ENCODE measurements at places on chromosomes 2 and 18.

DNA sequence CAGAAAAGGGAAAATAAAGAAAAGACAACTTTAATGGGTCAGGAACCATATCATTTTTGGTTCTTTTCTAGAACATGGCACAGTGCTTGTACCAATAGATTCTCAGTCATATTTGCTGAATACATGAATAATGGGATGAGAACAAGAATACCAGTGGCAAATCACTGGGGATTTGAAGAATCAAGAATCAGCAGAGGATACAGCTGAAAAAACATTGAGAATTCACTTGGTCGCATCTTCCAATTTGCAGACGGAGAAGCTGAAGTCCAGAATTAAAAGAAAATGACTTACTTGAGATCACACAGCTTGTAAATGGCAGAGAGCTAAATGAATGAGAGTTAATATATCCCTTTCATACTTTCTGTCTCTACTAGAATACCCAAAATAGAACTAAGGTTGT lies 362.2 kb downstream of the RAD51AP2 start:
- H3K4me3 ChIP-seq, result no peak overlapping the region
- H3K4me1 ChIP-seq, result no peaks in the 10 kb centered on the region
- no peaks in the 10 kb centered on the region for H3K27me3 ChIP-seq
- no peak overlapping the region for H3K27ac ChIP-seq
- no peaks in the 10 kb centered on the region for H3K36me3 ChIP-seq

- no peaks in the 10 kb centered on the region for H3K27me3 ChIP-seq
- H3K27ac ChIP-seq, result no peak overlapping the region
- no peak overlapping the region for H3K4me3 ChIP-seq
- H3K36me3 ChIP-seq, result no peaks in the 10 kb centered on the region
- H3K4me1 ChIP-seq, result peaks cover 3% of the 10 kb centered on the region
Observed at GRCh38 chr2:75598589-75599155, 37.9 kb upstream of the EVA1A start.

GRCh38 chr2:121219866-121220265 lies 65.1 kb downstream of the TFCP2L1 start:
- H3K36me3 ChIP-seq, result no peaks in the 10 kb centered on the region
- H3K27ac ChIP-seq, result no peak overlapping the region
- no peaks in the 10 kb centered on the region for H3K27me3 ChIP-seq
- DNase-seq, result no peak
- H3K4me3 ChIP-seq, result no peak overlapping the region

- H3K27me3 ChIP-seq, result no peaks in the 10 kb centered on the region
- no peak overlapping the region for H3K4me3 ChIP-seq
- H3K4me1 ChIP-seq, result no peaks in the 10 kb centered on the region
- no peak overlapping the region for H3K27ac ChIP-seq
- no peak for DNase-seq
Observed at GRCh38 chr2:148554459-148555247, 89.9 kb upstream of the EPC2 start.

- H3K36me3 ChIP-seq, result no peaks in the 10 kb centered on the region
- H3K27me3 ChIP-seq, result no peaks in the 10 kb centered on the region
- H3K27ac ChIP-seq, result peak overlapping the region; percentile 48
Observed at GRCh38 chr2:241891988-241892298, 22.4 kb downstream of the RTP5 start.

GRCh38 chr2:137178951-137179377 lies 413.6 kb downstream of the THSD7B start:
- no peak overlapping the region for H3K4me3 ChIP-seq
- H3K27ac ChIP-seq, result no peak overlapping the region
- no peak for DNase-seq

- H3K27me3 ChIP-seq, result no peaks in the 10 kb centered on the region
- H3K36me3 ChIP-seq, result peaks cover 100% of the 10 kb centered on the region
- H3K27ac ChIP-seq, result peak overlapping the region; percentile 85
- H3K4me1 ChIP-seq, result peaks cover 21% of the 10 kb centered on the region
- DNase-seq, result no peak
- no peak overlapping the region for H3K4me3 ChIP-seq
Observed at GRCh38 chr18:55269622-55270021, 310.4 kb upstream of the CCDC68 start.

GRCh38 chr18:3397786-3398185 lies 52.2 kb upstream of the TGIF1 start:
- H3K4me1 ChIP-seq, result no peaks in the 10 kb centered on the region
- H3K36me3 ChIP-seq, result no peaks in the 10 kb centered on the region
- no peaks in the 10 kb centered on the region for H3K27me3 ChIP-seq
- no peak for DNase-seq
- no peak overlapping the region for H3K4me3 ChIP-seq

DNA sequence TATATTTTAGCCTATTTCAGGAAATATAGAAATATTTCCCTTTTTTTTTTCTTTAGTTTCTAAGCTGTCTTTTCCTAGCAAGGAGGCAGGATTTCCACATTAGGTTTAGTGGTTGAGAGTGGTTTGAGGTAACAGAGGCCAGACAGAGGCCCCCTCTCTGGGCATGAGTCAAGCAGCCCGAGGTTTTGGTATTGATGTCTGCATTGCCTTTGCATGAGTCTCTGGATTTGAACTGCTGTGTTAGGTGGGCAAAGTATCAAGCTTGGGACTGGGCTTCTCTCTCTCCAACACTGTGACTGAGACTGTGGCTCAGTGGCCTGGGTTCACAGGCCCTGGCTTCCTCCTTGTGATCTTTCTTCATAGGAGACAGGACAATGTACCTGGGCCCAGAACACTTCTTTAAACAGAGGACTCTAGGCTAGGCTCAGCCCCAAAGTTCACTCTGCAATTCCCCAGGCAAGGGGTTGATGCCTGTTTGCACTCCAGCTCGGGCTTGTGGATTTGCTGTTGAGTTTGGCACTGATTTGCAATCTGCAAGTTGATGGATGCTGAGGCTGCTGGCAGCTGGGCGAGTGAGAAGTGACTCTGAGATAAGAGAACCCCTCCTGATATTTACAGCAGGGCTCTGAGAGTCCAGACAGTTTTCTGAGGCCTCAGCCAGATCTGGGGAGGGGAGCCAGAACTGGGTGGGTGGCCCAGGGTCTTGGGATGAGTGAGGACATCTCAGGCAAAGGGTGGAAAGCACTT lies 271.2 kb downstream of the EN1 start:
- no peak for DNase-seq
- no peaks in the 10 kb centered on the region for H3K4me1 ChIP-seq
- no peaks in the 10 kb centered on the region for H3K27me3 ChIP-seq

DNA sequence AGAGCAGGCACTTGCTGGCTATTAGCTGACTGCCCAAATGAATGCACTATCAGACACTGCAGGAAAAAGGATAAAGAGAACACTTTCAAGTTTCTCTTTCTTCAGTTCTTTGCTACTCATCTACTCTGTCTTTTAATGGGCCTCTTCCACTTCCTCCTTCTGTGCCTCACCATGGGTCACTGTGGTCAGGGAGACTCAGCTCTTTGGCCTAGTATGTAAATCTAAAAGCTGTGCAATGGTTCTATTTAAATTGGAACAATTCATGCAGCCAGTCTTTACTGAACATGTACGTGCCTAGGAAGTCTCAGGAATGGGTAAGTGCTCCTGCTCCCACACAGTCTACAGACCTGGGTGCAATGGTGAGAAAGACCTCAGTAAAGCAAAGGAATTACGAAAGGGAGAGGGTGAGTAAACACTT lies 79.1 kb upstream of the DNMT3A start:
- DNase-seq, result no peak
- no peak overlapping the region for H3K27ac ChIP-seq
- no peak overlapping the region for H3K4me3 ChIP-seq
- no peaks in the 10 kb centered on the region for H3K27me3 ChIP-seq
- no peaks in the 10 kb centered on the region for H3K36me3 ChIP-seq

GRCh38 chr2:209613649-209614305 lies 157.9 kb upstream of the UNC80 start:
- H3K27me3 ChIP-seq, result no peaks in the 10 kb centered on the region
- H3K4me1 ChIP-seq, result no peaks in the 10 kb centered on the region
- H3K4me3 ChIP-seq, result no peak overlapping the region
- H3K36me3 ChIP-seq, result no peaks in the 10 kb centered on the region
- no peak overlapping the region for H3K27ac ChIP-seq

DNA sequence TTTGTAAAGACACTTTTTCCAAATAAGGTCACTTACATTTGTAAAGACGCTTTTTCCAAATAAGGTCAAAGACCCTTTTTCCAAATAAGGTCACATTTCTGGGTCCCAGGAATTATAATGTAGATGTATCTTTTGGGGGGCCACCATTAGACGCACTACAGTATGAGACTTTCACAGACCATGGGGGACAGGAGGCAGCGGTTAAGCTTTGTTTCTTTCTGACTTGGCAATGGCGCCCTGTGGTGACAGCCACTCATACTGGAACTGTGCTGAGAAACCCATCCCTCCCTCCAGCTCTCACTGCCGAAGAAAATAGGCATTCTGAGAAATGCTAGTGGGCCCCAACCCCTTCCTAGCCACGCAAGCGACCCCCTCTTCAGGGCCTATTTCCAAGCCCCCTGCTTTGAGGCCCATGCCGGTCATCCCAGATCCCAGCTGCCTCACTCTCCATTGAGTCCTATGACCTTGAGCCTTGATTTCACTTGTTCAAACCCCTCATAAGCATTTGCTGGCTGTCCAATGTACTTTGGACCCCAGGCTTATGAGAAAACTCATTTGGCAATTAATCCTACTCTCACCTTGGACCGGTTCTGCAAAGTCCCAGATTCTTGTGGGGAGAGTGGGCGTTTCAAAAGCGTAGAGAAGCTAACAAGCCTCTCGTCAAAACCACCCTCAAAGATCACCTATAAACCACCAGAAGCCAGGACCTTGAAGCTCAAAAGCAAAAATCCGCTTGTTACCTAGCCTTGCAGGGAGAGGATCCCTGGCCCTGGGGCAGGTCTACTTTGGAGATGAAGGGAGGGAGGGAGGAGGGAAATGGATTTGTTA lies 11.3 kb upstream of the SPATA3 start:
- no peaks in the 10 kb centered on the region for H3K27me3 ChIP-seq
- no peak overlapping the region for H3K4me3 ChIP-seq
- no peak for DNase-seq
- no peak overlapping the region for H3K27ac ChIP-seq

DNA sequence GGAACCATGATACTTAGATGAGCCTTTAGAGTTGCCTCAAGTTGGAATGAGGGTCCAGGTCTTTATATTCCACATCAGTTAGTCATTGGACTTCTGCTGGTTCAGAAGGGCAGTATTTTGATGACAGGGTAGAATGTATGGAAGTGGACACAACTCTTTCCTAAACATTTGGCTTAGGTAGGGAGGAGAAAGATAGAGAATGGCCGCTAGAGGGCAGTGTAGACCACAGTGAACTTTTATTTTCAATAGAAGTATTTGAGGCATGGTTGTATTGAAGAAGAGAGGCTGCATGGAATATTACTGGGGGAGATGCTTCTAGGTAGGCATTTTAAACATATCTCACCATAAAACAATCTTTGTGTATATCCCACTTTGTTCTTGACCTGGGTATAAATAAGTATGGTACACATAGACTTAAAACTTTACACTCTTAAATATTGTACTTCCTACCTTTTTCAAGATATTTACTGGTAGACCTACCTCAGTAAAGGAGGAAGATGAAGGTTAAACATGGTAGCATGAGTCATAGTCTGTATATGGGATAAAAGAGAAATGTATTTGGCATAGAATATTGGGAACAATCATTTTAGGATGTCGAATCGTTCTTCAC lies 497.6 kb upstream of the FAM98A start:
- no peak overlapping the region for H3K27ac ChIP-seq
- DNase-seq, result peak; percentile 36
- H3K4me3 ChIP-seq, result no peak overlapping the region

DNA sequence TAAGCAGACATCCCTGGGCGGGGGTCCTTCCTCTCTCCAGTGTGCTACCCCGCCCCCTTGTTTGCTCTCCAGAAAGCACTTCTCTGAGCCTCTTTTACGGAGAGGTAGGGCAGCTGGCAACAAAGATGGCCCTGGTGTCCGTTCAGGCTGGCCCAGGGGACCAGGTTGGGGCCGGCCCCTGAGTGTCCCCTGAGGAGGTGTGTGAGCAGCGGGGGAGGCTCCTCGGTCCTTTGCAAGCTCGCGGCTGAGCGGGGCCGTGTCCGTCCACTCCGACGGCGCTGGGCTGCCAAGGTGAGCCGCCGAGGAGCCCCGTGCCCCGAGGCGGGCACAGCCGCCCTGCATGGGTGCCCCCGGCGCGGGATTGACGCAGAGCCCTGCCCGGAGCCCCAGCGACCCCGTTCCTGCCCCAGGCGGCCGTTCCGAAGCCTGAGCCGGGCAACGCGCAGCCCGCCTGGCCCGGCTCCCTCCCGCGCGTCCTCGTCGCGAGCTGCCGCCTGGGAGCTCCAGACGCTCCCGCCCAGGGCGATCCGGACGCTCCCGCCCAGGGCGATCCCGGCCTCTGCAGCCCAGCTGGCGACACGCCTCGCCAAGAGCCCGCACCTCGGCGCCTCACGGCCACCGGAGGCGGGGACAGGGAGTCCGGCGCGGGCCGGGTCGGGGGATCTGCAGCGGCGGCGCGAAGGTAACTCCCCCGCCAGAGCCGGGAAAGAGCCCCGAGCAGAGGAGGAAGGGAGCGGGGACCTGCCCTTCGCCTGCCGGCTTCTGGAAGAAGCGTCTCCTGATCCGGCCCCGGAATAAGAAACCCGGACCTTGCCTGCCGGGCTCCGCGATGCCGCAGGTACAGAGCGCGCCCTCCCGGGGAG lies at the start of gene PROKR1:
PROKR1 (plus strand) TSS at position 569 of the 863 bp plus-strand sequence. CDS start 2,243 bp downstream, outside the sequence.
- H3K4me1 ChIP-seq, result no peaks in the 10 kb centered on the region
- peak; percentile 78 for DNase-seq
- H3K36me3 ChIP-seq, result no peaks in the 10 kb centered on the region

- no peaks in the 10 kb centered on the region for H3K4me1 ChIP-seq
- H3K27ac ChIP-seq, result no peak overlapping the region
- no peaks in the 10 kb centered on the region for H3K36me3 ChIP-seq
- H3K4me3 ChIP-seq, result no peak overlapping the region
- no peaks in the 10 kb centered on the region for H3K27me3 ChIP-seq
Observed at GRCh38 chr18:2627821-2628276, 27.7 kb upstream of the SMCHD1 start.

All from SK-N-SH (cell line).